NCI-H1436 treated with DMSO at 0.1 percent for 48 hours (cell line): ENCODE measurements at places on chromosomes 7 and 10.

DNA sequence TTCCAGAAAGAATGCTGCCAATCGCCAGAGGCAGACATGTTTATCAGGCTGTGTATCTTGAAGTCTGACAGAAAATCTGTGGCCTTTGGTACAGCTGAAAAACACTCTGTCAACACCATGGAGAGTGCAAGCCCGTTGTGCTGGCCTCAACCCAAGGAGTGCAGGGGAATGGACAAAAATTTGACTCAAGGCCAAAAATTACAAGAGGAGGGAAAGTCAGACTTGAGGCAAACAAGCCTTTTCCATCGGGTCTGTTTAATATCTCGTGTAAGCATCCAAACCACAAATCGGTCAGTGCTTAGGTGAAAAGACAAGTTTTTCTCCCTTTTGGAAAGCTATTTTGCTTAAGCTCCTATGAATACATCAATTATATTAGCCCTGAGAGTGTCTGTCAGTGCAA, 305.3 kb upstream of the NFE2L3 start:
- no peak for DNase-seq

- no peak for DNase-seq
Observed at GRCh38 chr7:157760004-157760730, 423.4 kb downstream of the DNAJB6 start.

GRCh38 chr10:110005719-110006118, 2.1 kb upstream of the ADD3 start:
- no peak for DNase-seq

DNA sequence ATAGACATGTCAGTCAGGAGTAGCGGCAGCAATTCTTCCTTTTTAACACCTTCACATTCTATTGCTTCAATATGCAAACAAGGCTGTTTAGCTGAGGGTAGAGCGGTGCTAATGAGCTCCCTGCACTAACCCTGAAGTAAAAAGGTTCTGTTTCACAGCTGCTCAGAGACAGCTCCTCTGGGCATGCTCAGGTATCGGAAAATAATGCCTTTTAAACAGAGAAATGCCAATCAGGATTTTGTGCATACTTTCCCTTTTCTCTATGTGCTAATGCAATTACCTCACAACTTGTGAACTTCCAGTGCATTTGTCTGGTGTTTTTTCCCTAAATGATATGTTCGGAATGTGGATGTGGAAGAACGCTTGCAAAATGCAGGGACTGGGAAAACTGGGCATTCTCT, 307.7 kb upstream of the FZD8 start:
- no peak for DNase-seq

GRCh38 chr7:99782012-99782953, 1.7 kb downstream of the CYP3A4 start:
- no peak for DNase-seq

DNA sequence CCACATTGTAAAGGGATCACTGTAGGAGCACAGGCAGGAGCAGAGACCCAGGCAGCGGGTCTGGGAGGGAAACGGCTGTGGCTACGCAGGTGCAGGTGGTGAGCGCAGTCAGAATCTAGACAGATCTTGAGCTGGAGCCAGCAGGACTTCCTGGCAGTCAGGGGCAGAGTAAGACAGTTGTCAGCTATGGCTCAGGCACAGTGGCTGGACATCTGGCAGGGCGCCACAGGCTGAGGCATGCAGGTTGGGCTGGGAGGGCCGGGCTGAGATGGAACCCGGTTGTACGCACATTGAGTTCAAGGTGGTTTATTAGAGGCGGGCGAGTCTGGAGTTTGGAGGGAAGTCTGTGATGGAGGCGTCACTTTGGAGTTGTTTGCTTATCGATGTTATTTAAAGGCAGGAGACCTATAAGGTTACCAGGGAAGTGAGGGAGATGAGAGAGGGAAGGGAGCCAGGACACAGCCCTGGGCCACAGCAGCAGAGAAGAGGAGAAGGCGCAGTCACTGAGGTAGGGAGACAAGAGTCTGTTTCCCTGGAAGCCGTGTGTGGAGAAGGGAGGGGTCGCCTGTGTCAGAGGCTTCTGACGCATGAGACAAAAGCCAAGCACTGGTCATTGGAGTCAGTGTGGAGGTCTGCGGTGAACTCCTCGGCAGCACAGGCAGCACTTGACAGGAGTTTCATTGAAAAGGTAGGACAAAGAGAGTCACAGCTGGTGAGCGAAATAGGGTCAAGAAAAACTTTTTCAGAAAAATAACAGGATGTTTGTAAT, 73.8 kb downstream of the LANCL2 start:
- DNase-seq, result no peak
